ENCODE measurements at places on chromosomes 5 and 9.

GRCh38 chr5:77170-77501 is 14.8 kb upstream of the PLEKHG4B start:
- no peak for DNase-seq

GRCh38 chr9:114220061-114220541 is 64.8 kb downstream of the COL27A1 start:
- DNase-seq, result no peak

GRCh38 chr5:83517072-83517687 is 45.6 kb downstream of the VCAN start:
- DNase-seq, result no peak

GRCh38 chr9:127751269-127752054 is 16.4 kb upstream of the TOR2A start:
- DNase-seq, result no peak

DNA sequence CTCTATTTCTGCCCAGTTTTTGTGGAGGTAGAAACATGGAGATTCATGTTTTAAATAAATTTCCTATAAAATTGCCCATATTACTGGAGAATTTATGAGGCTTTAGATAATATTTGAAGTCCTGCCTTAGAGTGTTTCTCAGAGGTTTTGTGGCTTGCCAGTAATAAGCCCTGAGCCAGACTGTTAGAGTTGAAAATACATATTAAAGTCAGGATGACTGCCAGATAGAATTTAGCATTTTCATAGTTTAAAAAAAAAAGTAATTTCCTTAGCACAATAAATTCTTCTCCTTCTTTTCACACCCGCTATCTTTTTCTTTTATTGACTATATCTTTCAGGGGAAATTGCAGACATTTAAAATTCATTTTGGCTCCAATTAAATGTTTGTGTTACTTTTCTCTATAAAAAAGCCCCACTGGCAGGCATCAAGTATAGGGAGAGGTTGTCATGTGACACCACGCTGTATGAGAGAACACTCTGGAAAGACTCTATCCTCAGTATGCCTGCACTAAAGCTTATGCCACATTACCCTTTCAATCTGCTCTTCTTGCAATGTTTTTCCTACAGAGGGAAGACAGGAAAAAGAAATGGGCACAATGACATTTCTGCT is 135.2 kb downstream of the MPDZ start:
- DNase-seq, result no peak

GRCh38 chr5:124790301-124790894 is 44.0 kb upstream of the ZNF608 start:
- no peak for DNase-seq

DNA sequence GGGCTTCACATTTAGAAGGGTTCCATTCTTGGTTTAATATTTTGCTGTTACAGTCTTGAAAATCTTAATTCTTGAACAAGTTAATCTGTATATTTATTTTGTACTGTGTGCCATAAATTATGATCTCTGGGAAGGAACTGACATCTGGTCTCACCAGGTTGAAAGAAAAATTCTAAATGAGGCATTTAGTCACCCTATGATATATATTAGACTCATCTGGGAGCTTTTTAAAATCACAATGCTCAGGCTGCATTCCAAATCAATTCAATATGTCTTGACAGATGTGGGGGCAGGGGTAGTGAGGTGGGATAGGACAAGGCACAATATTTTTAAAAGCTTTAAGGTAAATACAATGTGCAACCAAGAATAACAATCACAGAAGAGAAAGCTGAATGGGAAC is 569.2 kb downstream of the PRR16 start:
- DNase-seq, result no peak

GRCh38 chr5:10579536-10580521 is 16.0 kb downstream of the ANKRD33B start:
- DNase-seq, result no peak

- no peak for DNase-seq
Observed at GRCh38 chr5:11302663-11303062, 541.6 kb upstream of the DAP start.

DNA sequence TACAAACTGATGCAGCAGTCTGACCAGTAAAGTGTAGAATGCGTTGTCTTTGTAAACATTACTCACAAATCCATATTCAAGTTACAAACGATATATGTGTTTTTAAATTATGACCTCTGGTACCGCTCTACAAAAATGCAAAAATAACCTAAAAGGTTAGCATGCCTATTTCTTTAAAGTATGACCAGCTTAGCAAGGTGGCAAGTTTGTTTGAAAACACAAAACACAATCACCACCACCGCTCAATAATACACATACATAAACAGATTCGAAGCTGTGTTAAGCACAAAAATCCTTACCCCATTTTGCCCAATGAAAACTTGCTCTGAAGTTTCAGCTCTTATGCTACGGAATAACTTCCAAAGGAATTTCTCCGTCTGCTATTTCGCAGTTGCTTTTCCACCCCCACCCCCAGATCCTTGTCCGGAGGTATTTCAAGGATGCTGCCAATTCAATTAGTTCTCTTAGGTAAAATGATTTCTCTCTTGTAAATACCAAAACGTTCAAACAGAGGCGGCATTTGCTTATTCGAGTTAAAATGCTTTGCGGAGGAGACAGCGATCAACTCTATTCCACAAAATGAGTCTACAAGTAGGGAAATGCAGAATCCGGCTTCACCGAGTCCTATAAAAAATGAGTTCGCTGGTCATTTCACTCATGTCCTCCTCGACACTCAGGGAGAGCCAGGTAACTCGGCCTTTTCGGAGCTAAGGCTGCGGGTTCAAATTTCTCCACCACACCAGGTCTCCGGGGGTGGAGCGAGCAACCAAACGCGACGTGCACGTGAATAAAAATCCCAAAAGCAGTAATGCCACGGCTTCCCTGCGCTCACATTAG is 1.2 kb downstream of the HOMER1 start:
- no peak for DNase-seq

GRCh38 chr9:129253803-129254381 is 75.8 kb upstream of the IER5L start:
- DNase-seq, result no peak

- no peak for DNase-seq
Observed at GRCh38 chr9:120892748-120893610, 16.0 kb upstream of the PHF19 start.

- no peak for DNase-seq
Observed at GRCh38 chr5:133938039-133938821, 30.2 kb downstream of the C5orf15 start.

- no peak for DNase-seq
Observed at GRCh38 chr5:112511920-112512319, 92.8 kb upstream of the EPB41L4A start.

DNA sequence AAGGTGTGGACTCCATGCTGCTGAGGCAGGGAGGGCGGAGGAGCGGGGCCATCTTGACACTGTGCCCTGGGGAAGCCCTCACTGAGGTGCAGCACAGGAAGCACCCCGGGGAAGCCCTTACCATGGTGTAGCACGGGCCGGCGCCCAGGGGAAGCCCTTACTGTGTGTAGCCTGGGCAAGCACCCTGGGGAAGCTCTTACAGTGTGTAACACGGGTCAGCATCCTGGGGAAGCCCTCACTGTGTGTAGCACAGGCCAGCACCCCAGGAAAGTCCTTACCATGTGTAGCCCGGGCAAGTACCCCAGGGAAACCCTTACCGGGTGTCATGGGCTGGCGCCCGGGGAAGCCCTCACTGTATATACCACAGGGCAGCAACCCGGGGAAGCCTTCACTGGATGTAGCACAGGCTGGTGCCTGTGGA is 62.6 kb upstream of the ZNF354B start:
- DNase-seq, result no peak

- DNase-seq, result no peak
Observed at GRCh38 chr5:40676613-40677343, 2.9 kb upstream of the PTGER4 start.

DNA sequence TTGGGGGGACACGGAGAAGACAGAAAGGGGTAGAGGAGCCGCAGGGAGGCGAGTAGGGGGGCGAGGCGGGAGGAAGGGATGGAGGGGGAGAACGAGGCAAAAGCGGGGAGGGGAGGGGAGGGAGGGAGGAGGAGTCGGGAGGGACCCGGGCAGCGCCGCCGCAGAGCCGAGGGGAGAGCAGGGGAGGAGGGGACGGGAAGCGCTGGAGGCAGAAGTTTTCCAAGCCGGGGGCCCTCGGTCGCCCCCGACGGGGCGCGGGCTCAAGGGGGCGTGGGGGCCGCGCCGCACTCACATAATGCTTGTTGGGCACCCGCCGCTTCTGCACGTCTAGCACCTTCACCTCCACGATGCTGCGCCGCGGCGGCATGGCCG is 353 bp downstream of the SH3PXD2B start:
- DNase-seq, result no peak

DNA sequence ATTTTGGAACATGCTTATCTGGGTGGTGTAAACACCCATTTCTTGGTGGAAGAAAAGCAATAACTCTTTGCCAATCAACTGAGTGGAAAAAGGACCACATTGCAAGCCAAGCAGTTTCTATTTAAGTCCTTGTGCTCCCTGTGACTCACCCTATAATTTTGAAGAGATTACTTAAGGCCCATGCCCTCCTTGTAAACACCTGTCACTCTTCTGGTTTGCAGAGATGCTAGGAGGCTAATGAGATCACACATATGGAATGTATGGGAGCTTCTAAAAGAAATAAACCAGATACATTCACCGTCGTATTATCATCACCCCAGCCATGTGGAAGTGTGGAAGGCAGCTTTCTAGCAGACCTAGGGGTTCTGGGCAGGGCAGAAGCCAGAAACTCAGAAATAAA is 337.1 kb downstream of the GADD45G start:
- no peak for DNase-seq

DNA sequence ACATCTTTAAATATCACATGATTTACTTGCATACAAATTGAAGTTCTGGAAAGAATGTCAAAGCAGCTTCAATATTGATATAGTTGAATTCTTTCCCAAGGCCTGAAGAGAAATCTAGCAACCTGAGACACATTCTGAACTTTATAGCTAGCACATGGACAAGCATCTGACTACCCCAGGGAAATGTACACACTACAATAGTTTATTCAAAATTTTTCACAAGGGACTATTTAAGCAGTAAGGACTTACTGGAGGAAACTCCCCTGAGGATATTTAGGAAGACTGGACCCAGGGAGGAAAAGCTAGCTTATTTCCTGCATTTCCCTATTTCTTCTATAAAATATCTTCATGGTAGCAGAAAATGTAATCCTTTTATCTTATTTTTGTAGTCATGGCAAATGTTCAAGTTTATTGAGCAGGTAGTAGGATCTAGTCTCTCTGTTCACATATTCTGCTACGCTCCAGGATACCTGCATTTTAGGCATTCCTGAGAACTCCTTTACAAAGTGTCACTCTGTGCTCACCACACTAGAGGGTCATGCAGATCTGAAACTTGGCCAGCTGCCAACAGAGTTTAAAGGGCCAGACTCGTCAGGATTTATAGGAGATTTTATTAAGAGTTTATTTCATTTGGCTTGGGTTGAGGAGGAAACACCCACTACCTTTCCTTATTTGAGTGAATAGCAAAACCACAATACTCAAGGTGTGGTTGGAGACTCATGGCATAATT is 348.4 kb upstream of the FTMT start:
- no peak for DNase-seq

DNA sequence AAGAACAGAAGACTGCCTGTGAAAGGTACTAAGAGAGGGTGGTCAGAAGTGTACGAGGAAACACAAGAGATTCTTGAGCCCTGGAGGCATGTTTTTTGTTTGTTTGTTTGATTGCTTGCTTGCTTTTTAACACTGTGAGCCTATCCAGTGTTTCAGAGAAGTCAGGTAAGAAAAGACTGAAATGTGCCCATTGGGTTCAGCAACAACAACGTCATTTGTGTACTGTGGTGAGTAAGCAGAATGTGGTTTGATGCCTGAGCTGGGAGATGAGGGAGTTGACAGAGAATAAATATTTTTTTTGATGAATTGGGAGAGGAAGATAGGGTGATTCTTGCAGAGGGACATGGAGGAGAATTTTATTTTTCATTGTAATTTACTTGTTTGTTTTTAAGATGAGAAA is 73.1 kb downstream of the RPS23 start:
- DNase-seq, result no peak

- DNase-seq, result no peak
Observed at GRCh38 chr5:149188383-149188782, 47.1 kb downstream of the ABLIM3 start.

- DNase-seq, result no peak
Observed at GRCh38 chr5:42487821-42488220, 64.6 kb downstream of the GHR start.

DNA sequence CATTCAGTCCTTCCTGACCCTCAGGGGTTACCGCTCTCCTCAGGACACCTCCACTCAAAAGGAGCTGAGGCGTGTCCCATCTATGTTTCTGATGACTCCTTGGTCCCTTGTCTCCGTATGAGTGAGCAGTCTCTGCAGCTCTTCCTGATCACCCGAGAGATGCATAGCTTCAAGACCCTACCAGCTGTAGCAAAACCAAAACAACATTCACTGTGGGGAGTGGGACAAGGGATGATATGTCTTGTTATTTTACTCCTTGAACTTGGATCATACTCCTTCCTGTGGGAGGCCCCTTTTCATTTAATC is 14.4 kb downstream of the GLDC start:
- no peak for DNase-seq

DNA sequence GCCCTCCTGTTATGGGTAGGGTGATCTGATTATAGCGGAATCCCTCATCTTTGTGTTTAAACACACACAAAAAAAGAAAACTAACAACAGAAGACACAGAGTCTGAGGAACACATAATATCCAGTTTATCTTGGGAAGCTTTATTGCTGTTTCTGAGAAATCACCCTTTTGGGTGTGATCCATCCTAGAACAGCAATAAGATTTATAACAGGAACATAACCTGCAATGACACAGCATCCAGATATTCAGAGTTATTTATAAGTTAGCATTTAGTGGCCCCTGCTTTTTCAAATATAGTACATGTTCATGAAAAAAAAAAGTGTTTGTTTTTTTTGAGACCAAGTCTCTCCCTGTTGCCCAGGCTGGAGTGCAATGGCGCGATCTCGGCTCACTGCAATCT is 79.9 kb downstream of the RFK start:
- DNase-seq, result no peak

DNA sequence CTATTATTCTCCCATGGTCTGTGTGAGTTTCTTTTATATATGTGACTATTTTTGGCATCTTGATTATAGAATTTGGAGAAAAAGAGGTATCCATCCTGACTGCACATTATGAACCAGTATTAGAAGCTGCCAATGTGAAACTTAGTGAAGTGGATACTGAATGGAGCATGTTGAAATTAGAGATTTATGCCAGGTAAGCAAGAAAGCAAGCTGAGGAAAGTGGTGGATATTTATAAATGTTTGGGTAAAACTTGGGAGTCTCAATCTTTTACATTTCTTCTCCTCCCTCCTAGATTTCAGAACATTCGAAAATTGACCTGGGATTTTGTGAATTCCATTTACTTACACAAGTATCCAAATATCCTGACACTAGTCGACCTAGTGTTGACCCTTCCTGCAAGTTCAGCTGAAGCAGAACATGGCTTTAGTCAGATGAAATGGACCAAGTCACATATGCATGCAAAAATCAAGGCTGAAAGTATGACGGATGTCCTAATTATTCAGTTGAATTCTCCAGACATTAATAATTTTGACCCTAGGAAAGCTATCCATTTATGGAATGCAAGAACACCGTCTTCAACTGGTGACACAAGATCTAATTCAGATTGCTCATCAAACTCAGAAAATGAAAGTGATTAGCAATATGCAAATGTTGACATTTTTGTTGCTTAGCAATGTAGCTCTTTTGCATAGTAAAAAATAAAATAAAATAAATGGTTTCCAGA is 66.8 kb upstream of the IL7R start:
- no peak for DNase-seq
